CD8-positive, alpha-beta memory T cell (primary cell): ENCODE measurements at places on chromosomes 6 and 20. TPM values are rescaled to one million over a fixed set of nuclear protein-coding genes. Genes with fewer than 3 reads are reported as not detected.

RIMS1 gene
- total RNA-seq = not detected

PRDM13 gene
- total RNA-seq = not detected

DCDC2 gene
- not detected for total RNA-seq

DEFB132 gene
- total RNA-seq = not detected

POU5F1 gene
- total RNA-seq = not detected

OOEP gene
- total RNA-seq = not detected

DPPA5 gene
- not detected for total RNA-seq

CBLN4 gene
- total RNA-seq = not detected

HLA-DOA gene
- total RNA-seq = 6.9 TPM

COL12A1 gene
- not detected for total RNA-seq

BCAS4 gene
- 25.0 TPM for total RNA-seq

HCRTR2 gene
- total RNA-seq = not detected

PSMB8 gene
- 326 TPM for total RNA-seq

BPIFB4 gene
- not detected for total RNA-seq

SRMS gene
- total RNA-seq = not detected

ZSCAN12 gene
- 4.3 TPM for total RNA-seq

RIPPLY2 gene
- total RNA-seq = not detected

FERMT1 gene
- total RNA-seq = 0.22 TPM

C6orf15 gene
- total RNA-seq = not detected

CALHM4 gene
- total RNA-seq = not detected

HMGCLL1 gene
- total RNA-seq = not detected
